CD4-positive, alpha-beta T cell treated with Interleukin-2 at 100 ng/mL for 4 hours (primary cell): ENCODE measurements at places on chromosomes 3 and 15.

DNA sequence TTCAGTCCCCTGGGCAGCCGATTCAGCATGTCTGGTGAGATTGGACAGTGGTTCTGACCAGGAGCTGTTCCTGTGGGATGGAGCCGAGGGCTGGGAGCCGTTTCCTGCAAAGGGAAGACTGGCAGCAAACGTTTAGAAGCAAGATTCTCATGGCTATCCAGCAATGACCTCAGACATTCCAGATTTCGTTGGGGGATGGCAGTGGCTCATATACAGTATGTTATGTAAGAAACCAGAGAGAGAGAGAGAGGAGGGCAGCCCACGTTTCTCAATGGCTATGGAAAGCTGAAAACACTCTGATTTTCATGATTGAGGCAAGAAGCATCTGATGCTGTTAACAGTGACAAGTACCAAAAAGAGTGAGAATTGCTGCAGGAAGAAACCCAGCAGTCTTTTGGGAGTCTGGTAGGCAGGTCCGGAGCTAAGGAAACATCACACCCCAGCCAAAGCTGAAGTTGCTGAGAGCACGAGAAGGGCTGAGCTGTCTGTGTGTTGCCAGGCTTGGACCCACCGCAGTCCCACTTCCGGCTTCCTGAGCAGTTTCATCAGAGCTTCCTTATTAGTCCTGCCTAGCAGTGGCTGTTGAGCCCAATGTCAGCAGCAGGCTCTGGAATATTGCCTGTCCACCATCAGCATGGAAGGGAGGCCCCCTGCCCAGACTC is 25.6 kb upstream of the VPS8 start:
- no peak for DNase-seq

- DNase-seq: no peak
Measured at GRCh38 chr3:177037241-177037640, 160.0 kb downstream of the TBL1XR1 start.

DNA sequence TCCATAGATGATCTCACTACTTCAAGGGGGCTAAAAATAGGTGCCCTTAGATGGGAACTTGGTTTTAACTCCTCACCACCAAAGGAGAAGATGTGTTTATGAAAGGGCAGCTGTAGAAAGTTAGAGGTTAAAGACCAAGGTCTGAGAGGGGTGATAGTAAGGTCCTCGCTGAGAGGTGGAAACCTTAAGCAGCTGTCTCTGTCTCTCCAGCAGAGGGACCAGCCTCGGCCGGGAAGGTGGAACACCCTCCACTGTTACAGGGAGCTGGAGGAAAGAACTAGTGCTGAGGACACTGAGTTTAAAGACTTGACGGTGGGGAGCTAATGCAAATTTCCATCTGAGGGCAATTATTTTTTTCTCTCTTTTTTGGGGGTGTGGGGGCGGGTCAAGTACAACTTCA is 8.9 kb upstream of the RLBP1 start:
- DNase-seq: no peak

DNA sequence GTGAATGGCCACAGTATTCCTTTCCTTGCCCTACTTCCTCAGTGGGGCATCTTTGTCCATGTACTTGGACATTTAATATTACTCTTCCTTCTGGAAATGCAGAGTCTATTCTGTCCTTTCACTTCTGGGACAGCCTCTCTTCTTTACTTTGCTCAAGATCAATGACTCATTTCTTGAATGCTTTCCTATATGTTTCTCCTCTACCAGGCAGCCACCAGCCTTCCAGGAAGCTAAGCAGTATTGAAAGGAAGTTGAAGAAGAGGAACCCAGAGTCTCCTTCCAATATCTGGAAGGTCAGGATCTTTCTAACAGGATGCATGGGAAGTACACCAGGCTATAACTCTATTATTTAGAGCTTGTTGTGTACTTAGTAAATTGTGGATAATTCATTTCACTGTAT is 182.8 kb downstream of the CD47 start:
- no peak for DNase-seq

DNA sequence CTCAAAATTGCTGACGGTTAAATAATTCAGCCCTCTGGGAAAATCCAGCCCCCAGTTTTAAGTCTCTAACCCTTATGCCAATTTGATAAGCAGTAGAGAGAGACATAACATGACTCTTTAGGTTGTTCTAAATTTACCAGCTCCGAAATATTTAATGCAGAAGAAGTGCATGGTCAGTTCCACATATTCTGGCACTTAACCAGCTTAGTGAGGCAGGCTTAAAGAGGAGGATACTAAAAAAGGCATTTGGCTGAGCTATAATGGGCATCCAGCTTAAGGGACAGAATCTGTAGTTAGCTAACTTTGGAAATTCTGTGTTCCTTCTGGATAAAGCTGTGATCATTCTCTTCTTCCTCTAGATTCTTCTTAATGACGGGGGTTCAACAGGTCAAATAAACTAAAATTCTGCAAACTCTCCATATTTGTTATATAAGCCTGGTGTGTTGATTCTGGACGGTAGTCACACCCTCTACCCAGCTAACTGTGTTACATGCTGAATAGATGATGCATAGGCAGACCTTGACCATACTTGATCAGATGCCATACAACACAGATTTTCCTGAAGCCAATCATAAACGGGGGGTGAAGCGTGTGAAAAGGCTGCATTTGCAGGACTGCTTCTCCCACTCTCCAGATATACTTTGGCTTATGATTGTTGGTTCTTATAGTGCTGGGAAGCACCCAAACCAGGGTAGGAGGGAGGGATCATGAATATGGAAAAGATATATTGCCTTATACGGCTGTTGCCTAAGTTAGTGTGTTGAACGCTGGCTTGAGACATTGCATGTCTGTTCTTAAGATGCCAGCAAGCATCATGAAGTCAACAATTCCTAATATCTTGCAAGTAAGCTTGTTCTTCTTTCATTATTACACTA is 118.4 kb downstream of the FGF12 start:
- no peak for DNase-seq

DNA sequence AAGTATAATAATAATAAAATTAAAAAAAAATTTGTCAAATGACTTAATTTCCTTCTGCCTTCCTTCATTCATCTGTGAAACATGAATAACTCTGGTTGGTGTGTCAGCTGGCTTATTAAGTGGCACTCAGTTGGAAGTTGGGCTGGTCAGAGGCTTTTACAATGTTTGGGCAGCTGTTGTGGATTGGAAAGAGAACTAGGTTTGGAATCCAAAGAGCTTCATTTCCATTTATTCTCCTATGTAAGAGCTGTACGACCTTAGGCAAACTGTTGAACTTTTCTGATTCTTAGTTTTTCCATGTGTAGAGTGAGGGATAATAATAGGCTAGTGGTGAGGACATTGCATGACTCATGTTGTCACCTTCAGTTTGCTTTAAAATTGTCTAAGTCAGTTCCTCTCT is 606.7 kb downstream of the PDCD6IP start:
- DNase-seq: no peak

DNA sequence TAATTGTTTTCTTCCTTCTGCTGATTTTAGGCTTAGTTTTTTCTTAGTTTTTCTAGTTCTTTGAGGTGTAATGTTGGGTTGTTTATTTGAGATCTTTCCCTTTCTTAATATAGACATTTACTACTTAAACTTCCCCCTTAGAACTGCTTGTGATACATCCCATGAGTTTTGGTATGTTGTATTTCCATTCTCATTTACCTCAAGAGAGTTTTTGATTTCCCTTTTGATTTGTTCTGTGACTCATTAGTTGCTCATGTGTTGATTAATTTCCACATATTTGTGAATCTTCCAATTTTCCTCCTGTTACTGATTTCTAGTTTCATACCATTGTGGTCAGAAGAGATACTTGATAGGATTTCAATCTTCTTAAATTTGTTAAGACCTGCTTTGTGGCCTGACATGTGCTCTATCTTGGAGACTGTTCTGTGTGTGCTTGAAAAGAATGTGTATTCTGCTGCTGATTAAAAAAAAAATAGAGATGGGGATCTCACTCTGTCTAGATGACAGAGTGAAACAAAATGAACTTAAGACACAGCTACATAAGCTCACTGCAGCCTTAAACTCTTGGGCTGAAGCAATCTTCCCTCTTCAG is 22.3 kb downstream of the GRM2 start:
- DNase-seq: no peak

- DNase-seq: peak; percentile 85
Measured at GRCh38 chr3:50347187-50347813, 1.8 kb upstream of the ZMYND10 start.
